ENCODE measurements at places on chromosomes 1 and 21.

GRCh38 chr1:175195281-175195680, 2.7 kb upstream of the KIAA0040 start:
- no peak for DNase-seq

DNA sequence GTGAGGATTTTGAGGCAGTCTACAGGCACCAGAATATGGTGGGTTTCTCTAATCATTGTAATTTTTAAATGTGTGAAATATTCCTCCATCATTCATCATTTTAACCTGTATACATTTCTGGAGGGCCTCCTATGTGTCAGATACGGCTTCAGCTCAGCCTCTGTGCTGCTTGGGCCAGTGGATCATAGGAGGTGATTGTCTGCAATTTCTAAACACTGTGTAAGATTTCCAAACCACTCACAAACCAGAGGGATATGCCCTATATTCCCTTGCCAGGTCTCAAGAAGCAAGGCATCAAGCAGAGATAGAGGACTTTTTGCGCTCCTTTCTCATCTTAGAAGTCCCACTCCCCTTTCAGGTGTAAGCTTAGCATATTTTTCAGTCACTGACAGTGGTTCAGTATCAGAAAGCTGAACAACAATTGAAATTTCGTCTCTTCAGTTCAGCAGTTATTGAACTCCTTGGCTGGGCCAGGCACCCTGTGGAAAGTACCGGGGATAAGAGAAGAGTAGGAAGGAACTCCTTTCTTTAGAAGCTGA, 190.9 kb downstream of the NFIA start:
- DNase-seq = no peak

GRCh38 chr1:205582046-205582445, 49.8 kb downstream of the ELK4 start:
- DNase-seq = no peak

- DNase-seq = no peak
Measured at GRCh38 chr1:21912038-21912758, 24.9 kb downstream of the HSPG2 start.

DNA sequence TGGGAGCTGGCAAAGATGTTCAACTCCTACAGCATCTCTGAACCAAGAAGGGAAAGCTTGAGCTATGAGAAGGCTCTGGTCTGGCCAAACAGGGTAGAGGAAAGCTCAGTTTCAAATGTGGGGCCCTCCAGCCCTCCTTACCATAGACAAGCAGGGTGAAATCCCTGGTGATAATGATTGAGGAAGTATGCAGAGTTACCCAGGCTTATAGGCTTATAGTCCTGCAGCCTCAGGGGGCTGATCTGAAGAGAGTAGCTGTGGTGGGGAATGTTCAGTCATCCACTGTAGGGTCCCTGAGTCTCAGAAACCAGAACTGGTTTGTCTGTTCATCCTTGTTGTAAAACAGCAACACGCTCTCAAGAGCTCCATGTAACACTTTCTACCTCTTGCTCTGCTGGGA, 19.8 kb upstream of the LY9 start:
- no peak for DNase-seq

Measured in AG08395 (cell line).